Stimulated activated CD8-positive, alpha-beta memory T cell treated with anti-CD3 and anti-CD28 coated beads, Interleukin-15, amount 100 ng/mL, for 4 hours (primary cell): ENCODE measurements at places on chromosomes 4 and X.

DNA sequence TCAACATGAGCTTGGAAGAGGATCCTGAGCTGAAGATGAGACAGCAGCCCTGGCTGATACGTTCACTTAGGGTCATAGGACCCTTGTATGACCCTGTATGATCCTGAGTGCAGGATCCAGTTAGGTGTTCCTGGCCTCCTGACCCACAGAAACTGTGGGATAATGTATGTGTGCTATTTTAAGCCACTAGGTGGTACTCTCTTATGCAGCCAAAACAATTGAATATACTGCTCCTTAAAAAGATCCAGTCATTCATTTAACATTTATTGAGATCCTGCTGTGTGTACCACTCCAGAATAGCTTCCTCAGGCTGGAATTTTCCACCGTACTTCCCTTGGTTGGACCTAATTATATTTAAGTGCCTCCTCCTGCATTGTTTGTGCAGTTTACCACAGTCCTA is 167.1 kb downstream of the AMELX start:
- no peak for DNase-seq

DNA sequence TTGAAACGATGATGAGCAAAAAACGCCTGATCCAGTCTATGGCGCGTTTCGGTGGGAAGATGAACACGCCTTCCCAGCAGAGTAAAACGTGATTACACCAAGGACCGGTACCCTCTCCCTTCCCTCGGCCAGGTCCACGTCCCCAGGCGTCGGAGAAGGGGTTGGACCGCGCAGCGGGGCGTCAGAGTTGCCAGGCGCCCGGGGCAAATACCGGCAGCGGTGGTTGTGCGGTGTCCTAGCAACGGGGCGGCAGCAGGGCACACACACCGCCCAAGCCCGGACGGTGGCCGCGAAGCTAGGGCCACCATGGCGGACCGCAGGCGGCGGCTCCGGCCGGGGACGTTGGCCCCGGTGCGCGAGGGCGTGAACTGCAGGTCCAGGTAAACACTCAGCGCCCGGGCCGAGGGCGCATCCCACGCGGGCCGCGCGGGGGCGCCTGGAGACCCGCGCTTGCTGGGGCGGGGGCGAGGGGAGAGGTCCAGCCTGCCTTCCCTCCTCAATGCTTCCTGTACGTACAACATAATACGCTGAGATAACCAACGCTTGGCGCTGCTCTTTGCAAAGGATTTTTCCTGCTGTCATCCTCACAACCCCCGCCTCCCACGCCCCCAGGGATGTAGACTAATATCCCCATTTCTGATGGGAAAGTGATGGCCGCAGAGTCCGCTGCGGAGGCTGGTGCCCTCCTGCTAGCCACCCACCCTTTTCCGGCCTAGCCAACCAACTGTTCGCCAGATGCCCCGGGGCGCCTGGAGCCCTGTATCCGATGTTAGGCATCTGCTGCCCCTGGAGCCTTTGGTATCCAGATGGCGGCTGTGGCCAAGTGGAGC is at the start of gene FAM47E:
Gene FAM47E (plus strand): TSS at position 281 of the 830 bp plus-strand sequence. CDS start 26 bp downstream, at position 307.
- peak; percentile 7 for DNase-seq

DNA sequence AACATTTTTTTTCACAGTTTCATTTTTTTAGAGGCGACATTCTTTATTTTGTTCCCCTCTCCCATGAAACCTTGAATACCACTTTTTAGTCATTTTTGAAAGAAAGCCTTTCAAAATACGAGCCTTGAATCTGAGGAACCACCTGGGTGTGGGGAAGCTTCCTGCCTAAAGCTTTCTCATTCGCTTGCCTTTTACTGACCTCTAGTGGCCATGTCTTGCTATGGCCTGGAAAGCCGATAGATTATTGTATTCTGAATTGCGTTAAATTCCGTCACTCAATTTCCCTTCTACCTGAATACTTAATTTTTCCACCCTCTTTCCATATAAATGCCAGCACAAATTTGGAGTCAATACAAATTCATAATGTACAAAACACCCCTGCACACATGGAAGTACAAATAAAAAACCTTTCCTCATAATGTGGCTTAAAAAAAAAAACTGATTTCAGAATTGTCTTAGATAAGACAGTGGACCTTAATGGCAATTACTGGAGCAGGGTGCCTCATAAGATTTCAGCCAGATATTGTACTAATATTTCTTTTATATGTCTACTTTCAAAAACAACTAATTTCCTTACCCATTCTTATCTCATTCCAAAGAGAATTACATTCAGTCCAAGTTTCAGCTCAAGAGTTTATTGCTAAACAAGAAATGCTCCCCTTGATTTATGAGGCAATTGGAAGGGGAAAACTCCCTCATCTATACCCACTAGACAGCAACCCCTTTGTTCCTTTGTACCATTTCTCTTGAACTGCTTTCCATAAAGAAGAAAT is 217.9 kb downstream of the CENPC start:
- DNase-seq: peak; percentile 13

DNA sequence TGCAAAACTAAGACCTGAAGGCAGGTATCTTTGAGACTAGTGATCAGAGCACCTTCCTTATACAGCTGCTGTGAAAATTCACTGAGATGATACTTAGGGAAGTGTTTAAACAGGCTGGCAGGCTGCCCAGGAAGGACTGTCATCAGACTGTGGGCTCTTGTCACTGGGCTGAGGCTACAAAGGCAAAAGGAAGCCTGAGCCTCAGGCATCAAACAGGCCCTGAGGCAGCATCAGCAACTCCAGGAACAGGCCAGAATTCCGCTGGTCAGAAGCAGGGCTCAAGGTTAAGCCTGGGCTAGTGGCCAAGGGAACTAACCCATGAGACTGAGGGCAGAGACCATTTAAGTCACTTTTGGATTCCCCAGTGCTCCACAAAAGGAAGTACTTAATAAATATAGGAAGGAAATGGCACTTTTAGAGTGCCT is 12.8 kb downstream of the PJA1 start:
- DNase-seq: no peak

DNA sequence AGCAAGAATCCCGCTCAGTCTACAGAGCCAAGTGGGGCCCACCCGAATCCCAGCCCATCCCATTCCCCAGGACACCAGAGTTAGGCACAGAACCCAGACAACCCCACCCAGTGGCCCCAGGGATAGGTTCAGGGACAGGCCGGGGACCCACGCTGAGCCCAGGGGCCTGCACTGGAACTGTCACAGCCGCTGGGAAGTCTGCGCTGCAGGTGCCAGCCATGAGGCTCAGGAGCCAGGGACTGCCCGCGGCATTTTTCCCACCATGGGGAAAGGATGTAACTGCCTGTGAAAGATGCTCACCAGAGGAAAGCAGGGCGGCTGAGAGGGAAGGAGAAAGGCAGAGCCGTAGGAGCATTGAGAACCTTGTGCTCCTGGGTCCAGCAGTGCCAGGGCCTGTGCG is 12.0 kb downstream of the EVC2 start:
- no peak for DNase-seq

GRCh38 chr4:61202638-61203435 is 2.7 kb downstream of the ADGRL3 start:
- DNase-seq: no peak

DNA sequence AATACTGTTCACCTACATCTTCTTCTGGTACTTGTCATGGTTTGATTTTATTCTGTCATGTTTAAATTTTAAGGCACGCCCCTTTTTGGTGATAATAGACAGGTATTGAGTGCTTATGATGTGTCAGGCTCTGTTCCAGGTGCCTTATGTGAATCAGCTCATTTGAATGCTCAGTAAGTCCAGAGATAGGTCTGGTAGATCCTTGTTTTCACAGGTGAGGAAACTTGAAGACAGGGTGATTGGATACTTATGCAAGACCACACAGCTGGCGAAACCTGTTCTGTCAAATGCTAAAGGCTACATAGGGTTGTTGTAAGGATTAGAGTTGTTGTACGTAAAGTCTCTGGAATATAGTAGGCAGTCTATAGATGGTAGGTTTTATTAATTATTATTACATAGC is 9.6 kb upstream of the SLC25A14 start:
- DNase-seq: no peak

- no peak for DNase-seq
These were observed 2.7 kb downstream of the SLC39A8 start for GRCh38 chr4:102342404-102343074.

- no peak for DNase-seq
These were observed 570.9 kb downstream of the MID1IP1 start for GRCh38 chrX:39372115-39372514.

DNA sequence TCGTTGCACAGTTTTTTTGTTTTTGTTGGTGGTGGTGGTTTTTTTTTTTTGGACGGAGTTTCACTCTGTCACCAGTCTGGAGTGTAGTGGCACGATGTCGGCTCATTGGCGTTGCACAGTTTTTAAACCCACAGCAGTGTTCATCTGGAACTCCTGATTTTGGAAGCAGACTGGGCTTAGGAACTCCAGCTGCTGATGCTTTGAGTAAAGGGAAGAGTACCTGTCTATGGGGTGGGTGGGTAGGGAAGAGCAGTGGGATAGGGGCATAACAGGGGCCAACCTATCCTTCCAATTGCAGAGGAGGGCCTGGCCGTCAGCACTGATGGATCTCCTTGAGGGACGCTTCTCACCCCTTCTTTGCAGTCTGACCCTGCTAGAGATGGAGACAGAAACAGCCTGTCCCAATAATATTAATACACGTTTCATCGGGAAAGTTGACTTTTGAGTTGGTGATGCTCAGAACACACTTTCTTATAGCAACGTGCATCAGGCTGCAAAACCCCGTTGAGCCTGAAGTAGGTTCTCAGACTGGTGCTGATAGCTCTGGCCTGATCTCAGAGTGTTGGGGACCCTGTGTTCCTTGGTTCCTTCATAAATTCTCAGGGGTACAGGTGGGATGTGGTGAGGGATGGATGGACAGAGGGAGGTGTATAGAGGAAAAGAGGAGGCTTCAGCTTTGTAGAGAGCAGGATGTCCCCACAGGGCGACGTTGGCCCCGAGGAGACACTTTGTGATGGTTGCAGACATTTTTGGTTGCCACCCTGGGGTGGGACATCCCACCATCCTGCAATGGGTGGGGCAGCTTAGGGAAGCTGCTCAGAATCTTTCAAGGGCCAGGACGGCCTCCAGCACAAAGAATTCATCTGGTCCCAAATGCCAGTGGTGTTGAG is 2.3 kb downstream of the CD99 start:
- no peak for DNase-seq

GRCh38 chr4:151865744-151866591 is 105.2 kb upstream of the GATB start:
- DNase-seq: no peak

DNA sequence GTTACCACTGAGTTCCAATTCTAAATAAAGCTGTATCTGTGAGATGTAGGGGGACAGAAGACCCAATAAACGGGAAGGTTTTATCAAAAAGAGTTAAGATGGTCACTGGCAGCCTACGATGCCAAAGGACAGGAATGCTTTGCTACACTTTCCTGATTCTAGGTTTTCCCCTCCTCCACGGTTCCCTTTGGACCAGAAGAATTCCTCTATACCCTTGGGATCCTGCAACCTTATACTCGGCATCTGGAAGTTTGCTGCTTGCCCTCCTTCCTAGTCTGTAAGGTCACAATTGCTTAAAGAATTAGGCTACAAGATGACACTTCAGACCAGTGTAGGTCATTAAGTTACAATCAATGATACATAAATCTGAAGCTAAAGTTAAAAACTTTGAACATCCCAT is 64.3 kb downstream of the SCML2 start:
- no peak for DNase-seq

- DNase-seq: no peak
These were observed 40.9 kb upstream of the IL13RA2 start for GRCh38 chrX:115058276-115058675.

DNA sequence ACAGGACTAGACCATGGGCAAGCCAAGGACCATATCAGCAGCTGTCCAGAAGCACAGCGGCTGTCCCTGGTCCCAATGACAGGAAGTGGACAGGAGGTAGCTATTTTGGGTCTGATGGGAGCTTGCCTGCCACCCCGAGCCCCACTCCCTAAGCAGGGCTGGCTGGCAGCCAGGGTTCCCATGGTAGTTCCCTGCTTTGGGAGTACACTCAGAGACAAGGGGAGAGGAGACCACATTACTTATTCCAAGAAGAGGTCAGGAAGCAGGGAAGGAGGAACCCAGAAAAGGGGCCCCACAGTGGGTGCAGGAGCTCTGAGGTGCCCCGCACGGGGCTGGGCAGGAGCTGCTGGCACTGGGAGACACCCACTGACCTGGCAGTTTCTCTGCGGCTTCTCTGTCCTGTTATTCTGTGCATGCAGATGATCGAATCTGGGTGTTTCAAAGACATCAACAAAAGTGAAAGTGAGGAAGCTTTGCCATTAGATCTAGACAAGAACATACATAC is 36.3 kb downstream of the HTT-AS start:
- no peak for DNase-seq

- no peak for DNase-seq
These were observed 640 bp downstream of the PHF8 start for GRCh38 chrX:54043541-54044125.

DNA sequence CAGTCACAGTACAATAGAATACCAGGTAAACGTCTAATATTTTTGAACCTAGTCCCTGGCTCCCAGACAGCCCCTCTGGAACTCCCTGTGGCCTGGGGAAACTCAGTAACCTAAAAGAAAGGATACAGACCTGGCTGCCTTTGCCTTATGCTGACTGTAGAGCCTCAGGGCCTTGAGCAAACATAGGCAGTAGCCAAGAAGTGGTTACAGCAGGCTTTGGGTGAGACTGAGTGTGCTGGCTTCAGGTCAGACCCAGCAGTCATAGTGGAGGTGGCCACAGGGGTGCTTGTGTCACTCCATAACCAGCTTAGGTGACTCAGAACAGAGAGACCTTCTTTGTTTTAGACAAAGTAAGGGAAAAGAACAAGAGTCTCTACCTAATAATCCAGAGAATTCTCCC is 141.8 kb upstream of the PRDX4 start:
- no peak for DNase-seq

GRCh38 chr4:83340692-83341343 is 6.2 kb upstream of the HPSE start:
- no peak for DNase-seq

GRCh38 chr4:172947594-172947993 is 221.0 kb upstream of the GALNT7 start:
- DNase-seq: no peak

DNA sequence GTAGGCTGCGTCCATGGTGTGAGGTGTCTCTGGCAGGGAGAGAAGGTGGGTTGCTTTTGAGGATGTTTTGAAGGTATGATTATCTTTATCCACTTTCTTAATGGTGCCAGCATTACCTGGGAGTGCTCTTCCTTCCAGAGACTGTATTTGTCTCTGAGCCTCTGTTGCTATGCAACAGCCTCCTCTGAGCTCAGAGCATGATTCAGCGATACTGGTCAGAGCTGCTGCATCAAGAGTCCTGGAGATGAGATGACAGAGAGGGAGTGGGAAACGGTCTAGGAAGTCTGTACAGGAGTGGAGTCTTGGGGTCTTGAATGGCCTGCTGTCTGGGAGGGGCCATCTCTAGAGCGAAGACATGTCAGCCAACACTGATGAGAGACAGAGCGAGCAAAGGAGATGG is 104.4 kb upstream of the RAB40AL start:
- DNase-seq: no peak

DNA sequence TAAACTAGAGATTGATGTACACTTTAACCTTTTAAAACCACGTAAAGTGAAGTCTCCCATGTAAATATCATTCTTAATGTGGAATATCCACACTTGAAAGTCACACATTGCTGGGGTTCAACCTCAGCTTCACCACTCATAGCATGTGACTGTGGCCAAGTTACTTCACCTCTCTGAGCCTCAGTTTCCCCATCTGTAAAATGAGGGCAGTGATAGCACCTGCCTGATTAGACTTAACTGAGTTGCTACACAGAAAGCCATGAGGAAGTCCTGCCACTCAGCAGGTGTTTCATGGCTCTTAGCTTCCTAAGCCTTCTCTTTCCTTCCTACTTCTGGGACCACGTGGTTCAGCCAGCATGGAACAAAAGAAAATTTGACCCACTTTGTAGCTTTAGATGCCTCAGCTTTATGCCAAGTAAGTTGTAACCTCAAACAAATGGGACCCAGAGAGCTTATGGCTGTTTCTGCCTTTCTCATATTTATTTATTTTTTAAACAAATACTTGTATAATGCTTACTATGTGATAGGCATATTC is 277.3 kb upstream of the KLF3 start:
- no peak for DNase-seq
